Dorsolateral prefrontal cortex (tissue), 122 donors: ENCODE measurements at places on chromosomes 13 and 19.
A peak's percentile ranks its signal among the peaks of the same experiment; 100 is the strongest.

DNA sequence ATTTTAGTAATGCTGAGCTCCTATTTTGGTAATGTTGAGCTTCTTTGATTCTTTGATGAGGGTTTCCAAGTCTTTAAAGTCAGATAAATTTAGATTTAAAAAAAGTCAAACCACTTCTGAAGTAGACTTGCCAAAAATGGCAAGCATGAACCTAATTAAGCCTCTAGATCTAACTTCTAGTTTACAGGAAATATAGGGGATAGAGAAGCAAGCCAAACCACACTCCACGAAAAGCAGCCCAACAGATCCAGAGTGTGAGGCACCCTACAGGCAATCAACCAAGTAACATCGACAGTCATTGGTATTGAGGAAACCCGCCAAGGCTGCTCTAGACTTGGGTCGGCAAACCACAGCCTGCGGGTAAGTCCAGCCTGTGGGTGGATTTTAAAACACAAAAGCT is 3.7 kb downstream of the GGACT start:
- no peak for DNase-seq

- DNase-seq: no peak
Measured at GRCh38 chr13:110187641-110188161, 119.3 kb downstream of the COL4A1 start.

- DNase-seq: no peak
Measured at GRCh38 chr13:30752201-30752797, 17.0 kb downstream of the ALOX5AP start.

DNA sequence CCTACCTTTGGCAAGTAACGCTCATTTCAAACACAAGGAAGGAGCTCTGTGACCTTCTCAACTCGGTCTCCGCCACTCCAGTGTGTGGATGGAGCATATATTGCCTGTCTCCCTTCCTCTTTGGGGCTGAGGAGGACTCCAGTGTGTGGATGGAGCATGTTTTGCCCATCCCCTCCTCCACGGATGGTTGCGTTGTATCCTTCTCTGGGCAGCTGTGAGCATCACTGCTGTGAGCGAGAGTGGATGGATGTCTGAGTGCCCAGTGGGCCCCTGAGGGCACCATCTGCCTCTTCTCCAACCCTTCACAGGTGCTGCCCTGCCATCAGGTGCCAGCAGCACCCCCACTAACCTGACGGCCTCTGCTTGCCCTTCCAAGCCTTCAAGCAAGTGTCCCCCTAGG is 186.2 kb downstream of the TEX29 start:
- DNase-seq: no peak

DNA sequence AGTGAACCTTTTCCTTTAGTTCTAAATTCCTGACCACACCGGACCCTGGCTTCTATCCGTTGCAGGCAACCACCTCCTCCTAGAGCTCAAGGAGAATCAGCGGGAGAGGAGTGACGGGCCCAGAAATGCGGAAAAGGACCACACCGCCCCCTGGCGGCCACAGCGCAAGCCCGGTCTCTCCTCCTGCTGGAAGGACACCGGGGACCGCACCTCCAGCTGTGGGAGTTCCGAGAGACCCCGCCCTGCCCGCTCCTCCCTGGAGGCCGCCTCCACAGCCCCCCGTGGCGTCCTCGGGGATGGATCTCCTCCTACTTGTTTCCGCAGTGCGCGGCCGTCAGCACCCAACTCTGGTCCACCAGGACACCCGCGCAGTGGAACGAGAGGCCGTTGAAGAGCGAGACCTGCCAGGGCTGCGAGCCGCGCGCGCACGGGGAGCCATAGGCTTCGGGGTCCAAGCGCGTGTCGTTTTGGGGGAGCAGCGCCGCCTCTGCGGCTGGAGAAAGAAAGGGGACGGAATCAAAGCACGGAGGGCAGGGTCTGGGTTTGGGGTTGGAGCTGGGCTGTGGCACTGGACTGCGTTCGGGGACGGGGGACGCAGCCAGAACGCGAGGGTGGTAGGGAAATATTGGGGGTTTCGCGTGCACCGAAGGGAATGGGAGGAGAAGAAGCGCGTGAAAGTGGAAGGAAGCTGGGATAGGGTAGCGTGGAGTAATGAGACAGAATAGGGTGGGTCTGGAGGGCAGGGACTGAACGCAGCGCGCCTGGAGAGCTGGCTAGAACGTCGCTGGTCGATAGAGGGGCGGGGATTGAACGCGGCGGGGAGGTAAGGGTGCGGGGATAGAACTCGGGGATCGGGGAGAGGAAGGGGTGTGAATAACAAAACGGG is 2.5 kb downstream of the KLK10 start:
- DNase-seq: peak; percentile 74

DNA sequence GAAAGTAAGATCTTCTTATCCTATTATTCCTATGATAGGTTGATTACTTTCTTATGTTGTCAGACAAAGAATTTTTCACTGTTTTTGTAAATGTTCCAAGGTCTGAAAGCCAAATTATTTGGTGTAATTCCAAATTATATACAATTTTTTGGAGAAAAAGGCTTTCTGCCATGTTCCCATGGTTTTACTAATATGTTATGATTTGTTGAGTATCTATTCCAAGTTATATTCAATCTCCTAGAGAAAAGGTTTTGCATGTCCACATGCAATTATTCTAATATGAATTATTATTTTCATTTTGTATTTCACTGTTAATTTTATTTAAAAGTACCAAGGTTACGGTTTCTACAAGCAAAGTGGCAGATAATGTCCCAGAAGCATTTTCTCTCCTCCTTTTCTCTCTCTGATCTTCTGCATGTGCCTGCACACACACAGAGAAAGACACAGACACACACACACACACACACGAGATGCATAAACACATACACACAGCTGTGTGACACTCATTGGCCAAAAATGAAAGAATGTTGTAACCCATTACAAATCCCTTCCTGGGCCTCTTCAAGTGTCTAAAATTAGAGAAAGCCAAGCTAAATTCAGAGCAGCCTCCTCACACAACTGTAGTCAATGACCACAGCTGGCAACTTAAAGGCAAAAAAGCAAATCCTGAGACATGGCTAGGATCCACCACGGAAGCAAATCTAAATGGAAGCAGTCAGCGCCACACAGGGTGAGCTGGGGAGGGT is 621.0 kb downstream of the EFNB2 start:
- no peak for DNase-seq

DNA sequence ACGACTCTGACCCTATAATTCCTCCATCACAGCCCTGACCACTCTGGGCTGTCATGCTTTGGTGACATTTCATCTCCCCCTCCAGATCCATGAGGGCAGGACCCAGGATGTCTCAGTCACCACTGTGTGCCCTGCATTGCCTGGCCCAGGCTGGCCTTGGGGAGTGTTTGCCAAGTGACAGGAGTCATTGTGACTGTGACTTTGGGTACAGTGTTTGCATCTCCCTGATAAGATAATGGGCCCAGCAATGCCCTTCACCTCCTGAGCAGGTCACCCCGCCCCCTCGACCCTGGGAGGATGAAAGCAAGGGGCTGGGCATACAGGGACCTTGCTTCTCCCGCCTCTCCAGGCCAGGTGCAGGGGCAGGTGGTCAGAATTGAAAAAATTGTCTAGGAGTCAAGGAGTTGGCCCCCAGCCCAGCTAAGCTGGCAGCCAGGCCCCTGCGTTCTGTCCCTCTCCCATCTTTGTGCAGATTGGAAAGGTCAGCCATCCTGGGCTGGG is 5.9 kb upstream of the ATP4A start:
- no peak for DNase-seq

DNA sequence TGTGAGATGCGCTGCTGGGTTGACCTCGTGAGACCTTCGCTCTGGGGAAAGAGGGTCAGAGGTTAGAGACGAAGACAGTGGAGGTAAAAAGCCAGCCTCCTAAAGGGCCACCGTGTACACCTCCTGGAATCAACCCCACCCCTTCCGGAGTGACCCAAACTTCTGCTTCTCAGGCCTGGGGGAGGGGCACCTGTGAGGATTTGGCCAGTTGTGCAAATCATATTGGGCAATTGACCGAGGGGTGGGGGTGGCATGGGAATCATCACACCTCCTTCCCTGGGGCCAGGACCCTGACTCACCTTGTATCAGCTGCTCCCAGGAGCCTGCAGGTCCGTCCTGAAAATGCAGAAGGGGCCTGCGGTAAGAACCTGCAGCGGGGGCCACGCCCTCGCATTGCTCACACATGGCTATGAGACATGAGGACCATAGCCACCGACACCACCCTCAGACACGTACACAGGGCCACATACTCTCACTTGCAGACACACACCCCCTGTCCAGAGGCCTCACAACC is 2.8 kb downstream of the TNFSF14 start:
- DNase-seq: no peak
